Right renal cortex interstitium (tissue), 3 donors: ENCODE measurements at places on chromosomes 11 and 22.

- DNase-seq, result no peak
Measured at GRCh38 chr11:35605706-35606105, 12.6 kb upstream of the FJX1 start.

- DNase-seq, result no peak
Measured at GRCh38 chr22:20777420-20778177, 3.7 kb downstream of the SERPIND1 start.

GRCh38 chr11:62487738-62488551, 58.7 kb downstream of the AHNAK start:
- no peak for DNase-seq

GRCh38 chr11:130673698-130674097, 225.3 kb downstream of the ADAMTS15 start:
- no peak for DNase-seq

DNA sequence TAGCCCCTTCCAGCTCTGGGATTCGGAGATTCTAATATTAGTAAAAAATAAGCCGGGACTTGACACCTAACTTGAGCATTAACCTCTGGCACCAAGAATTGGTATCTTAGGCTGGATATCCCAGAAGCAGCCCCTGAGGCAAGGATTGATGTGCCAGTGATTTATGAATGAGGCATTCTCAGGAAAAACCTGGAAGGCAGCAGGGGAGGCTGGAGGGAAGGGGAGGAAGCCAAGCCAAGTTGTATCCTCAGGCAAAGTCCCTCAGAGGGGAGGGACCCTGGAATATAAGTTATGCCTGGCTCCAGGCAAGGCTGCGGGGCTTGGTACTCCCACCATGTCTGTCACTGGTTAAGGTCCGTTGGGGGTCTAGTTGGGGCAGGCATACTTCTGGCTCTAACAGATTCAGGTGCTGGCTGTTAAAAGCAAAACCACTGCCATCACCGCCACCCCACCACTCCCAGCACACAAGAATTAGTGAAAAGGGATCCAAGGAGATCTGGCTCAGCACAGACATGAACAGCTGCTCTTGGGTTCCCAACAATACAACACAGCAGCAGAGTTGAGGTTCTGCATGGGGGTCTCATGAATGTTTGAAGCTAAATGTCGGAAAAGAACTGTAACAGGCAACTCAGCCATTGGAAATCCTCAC, 29.8 kb downstream of the LMO2 start:
- no peak for DNase-seq

DNA sequence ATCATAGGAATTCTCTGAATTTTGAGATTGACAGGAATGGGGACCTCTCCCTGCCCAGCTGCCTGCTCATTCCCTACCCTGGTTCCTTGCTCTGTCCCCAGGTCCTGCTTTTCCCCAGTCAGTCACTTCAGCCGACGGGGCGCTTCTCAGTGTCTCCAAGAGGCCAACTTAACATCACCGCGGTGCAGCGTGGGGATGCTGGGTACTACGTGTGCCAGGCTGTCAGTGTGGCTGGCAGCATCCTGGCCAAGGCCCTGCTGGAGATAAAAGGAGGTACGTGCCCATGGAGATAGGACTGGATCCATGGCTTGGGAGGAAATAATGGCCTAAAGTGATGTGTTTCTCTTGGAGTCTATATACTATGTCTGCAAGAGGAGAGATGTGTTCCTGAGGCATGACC, 7.0 kb downstream of the ROBO3 start:
- no peak for DNase-seq

GRCh38 chr11:6433998-6434660, 6.7 kb downstream of the HPX start:
- no peak for DNase-seq

- DNase-seq, result no peak
Measured at GRCh38 chr11:13280092-13280722, 2.6 kb downstream of the BMAL1 start.

- no peak for DNase-seq
Measured at GRCh38 chr11:65944767-65945166, 513 bp upstream of the TSGA10IP start.

DNA sequence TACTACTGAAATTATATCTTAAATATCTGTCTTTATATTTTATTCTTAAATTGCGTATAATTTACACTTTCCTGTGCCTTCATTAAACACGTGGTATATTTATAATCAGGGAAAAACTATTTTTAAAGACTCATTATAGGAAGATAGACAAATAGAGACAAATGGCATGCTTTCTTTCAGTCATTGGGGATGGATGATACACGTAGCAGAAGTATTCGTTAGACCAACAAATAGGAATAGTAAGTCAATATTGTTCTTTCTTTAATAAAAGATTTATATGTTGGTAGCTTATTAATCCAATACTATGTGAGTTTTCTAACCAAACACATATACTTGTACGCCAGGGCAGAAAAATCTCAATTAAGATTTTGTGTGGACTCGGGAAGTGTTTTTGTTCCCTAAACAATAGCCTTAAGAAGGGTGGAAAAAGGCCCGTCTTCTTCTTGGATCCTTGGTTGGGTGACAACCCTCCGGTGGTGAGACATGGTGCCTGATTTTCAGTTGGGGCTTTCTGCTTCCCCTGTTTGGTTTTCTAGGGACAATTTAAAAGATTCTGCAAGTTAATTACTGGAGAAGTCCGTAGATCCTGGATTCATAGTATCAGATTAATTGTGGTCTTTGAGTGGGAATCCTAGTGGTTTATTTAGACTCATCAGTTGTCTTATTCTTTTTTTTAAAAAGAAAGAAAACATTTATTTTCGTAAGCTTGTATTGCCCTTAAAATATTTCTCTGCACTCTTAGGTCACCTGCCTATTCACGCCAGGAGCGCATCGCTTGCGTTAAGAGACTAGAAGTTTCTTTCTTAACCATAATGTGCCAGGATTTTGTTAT, 83.5 kb upstream of the WNT7B start:
- DNase-seq, result no peak

- DNase-seq, result no peak
Measured at GRCh38 chr11:76638270-76639197, 32.0 kb downstream of the LRRC32 start.

DNA sequence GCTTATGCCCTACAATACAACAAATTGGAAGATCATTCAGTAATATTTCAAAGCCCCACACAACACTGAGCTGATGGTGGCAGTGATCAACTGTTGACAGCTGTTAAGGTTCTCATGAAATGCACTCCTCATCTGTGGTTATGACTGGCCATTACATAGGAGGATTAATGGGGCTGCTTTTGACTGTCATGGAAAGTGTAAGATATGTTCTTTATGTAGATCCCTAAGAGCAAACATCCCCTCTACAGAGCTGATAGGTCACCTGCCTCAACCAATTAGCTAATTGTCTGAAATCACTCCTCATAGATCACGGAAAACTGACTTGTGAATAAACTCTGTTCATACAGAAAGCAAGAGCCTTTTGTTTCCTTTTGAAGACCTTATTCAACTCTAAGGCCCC, 78.1 kb downstream of the GAB2 start:
- DNase-seq, result no peak

- DNase-seq, result no peak
Measured at GRCh38 chr11:92540096-92540495, 315.5 kb downstream of the FAT3 start.

DNA sequence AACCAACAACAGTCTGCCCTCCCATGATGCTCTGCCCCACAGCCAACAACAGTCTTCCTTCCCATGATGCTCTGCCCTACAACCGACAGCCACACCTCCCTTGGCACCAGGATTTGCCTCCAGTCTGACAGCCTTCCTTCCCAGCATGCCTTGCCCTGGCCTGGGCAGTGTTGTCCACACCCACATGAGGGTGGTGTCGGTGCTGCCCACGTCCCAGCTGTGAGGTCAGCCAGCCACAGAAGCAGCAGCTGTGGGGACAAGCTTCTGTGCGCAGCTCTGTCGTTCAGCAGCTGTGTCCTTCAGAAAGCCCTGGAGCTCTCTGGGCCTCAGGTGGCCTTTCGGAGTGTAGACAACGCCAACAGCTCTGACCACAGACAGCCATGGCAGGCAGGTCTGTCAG, 1378.9 kb downstream of the BRD1 start:
- DNase-seq, result no peak

DNA sequence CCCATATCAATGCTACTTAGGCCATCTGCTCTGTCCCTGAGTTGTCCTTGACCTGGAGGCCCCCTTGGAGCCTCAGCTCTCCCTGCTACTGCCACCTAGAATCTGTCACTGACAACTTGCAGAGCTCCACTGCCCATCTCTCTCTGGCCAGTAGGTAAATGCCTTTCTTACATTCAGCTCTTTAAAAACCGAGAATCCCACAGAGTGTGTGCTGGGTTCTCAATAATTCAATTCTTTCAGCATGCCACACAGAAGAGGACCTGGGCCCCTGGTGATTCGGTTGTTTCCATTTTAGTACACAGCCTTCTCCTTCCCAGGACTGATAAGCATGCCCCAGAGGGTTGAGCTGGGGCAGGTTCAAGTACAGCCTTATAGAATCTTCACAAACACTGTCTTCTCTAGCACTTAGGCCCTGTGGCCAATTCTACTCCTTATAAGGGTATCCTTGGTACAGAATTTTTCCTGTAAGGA, 22.0 kb upstream of the IPO7 start:
- DNase-seq, result no peak

DNA sequence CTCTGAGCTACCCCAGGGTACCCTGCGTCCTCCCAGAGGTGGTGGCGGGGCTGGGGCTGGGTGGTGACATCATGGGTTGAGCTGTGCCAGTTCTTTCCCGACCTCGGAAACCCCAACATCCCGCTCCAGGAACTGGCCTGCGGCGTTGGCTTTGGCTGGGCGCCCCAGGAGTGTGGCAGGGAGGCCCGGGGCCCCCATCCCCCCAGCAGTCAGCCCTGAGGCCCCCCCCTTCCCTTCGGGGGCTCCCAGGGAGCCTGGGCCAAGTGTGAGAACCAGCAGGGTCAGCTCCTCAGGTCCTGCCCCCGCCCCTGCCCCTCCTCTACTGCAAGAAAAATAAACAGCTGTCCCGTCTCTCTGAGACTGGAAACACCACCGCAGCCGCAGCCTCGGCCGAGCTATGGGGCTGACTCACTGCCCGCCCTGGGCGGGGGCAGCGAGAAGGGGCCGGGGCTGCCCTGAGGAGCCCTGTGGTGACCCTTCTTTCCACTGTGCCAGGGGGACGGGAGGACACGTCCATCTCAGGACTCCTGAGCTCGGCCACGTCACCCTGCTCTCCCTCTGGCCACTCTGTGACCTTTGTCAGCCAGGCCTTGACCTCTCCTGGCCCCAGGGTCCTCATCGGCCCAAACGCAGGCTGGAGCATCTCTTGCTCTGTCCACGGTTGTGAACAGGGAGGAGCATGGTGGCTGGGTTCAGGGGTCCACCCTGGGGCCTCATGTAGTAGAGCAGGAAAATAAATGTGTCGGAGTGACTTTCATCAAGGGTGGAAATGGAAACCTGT, 73.4 kb downstream of the WNT7B start:
- DNase-seq, result no peak

GRCh38 chr11:13051257-13051656, 42.1 kb downstream of the RASSF10 start:
- no peak for DNase-seq

GRCh38 chr11:34604145-34604544, 16.7 kb upstream of the EHF start:
- DNase-seq, result no peak

- no peak for DNase-seq
Measured at GRCh38 chr11:3623121-3623520, 18.7 kb downstream of the ART5 start.

DNA sequence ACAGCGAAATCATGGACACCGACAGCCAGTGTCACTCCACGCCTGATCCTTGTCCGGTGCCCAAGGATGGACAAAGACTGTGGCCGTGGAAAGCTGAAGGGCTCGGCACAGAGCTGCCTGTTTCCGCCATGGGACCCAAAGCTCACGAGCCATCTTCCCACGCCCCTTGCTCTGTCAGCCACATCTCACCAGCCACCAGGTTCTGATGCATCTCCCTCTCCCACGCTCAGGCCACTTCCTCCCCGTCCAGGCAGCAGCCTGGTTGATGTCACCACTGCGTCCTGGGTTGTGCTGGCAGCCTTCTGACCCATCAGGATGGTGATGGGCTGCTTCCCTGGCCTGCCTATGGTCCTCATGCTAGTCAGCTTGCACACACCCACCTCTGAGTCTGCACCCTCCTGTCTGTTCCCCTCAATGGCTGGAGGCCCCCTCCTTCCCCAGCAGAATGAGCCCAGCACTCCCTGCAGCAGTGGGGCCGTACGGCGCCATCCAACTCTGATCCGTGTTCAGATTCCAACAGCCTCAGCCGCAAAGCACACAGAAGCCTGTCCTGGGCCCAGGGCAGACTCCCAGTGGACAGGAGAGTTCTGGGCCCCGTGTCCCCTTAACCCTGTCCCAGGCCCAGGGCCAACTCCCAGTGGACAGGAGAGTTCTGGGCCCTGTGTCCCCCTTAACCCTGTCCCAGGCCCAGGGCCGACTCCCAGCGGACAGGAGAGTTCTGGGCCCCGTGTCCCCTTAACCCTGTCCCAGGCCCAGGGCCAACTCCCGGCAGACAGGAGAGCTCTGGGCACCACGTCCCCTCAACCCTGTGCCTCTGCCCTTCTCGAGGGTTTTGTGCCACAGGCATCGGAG, 259.5 kb downstream of the BRD1 start:
- no peak for DNase-seq

- DNase-seq, result no peak
Measured at GRCh38 chr22:23218867-23219251, 38.5 kb downstream of the BCR start.

DNA sequence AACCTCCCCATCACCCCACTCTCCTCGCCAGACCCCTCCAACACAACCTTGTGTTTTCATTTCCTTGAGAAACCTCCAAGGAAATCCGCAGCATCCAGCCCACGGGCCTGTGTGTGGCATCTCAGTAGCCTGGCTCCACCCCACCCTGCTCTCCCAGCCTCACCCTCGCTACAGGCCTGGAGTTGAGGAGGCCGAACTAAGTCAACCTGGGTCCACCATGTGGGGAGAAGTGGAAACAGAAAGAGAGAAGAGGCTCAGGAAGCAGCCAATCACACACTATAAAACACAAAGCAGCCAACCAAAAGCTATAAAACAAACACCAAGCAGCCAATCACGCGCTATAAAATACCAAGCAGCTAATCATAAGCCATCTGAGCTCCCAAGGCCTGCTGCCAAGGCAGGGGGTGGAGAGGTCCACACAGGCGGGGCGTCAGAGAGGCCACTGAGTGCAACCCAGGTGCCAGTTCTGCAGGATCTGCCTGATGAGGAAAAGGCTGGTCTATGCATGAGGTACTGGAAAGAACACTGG, 72.0 kb downstream of the MICAL3 start:
- no peak for DNase-seq
